ENCODE measurements at places on chromosomes 12 and 14. TPM values are rescaled to one million over a fixed set of nuclear protein-coding genes. Genes with fewer than 3 reads are reported as not detected.

PTHLH gene
- polyA plus RNA-seq, result not detected

- DNase-seq, result no peak
These were observed 154.4 kb downstream of the LRIG3 start for GRCh38 chr12:58765653-58766512.

DNA sequence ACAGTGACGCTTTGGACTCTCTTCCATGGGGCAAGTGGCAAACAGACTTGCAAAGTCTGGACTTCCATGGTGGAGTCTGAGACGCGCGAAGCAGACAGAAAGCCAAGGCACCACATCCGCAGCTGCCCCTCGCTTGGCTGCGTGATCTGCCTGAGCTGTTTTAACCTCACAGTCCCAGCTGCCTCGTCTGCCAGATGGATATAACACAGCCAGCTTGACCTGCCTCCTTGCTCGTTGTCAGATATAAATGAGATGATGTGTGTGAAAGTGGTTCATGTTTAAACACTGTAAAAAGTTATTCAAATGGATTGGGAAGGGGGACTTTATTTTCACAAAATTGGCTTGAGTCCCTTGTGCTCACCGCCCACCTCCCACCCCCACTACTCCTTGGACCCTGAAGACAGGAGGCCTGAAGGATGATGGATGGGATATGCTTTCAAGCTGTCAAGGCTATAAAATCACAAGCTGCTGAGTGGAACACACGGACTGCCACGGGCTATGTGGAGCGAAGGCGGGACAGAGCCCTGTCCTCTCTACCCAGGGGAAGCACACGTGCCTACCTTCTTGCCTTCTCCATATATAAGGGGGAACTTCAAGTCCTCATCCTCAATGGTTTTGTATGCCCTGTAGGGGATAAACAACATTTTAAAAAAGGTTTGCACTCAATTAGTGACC, 226.9 kb downstream of the MON2 start:
- no peak for DNase-seq

CCDC196 gene
- polyA plus RNA-seq, result 0.54 TPM

- no peak for DNase-seq
These were observed 174.1 kb upstream of the RMST start for GRCh38 chr12:97288531-97288930.

DNA sequence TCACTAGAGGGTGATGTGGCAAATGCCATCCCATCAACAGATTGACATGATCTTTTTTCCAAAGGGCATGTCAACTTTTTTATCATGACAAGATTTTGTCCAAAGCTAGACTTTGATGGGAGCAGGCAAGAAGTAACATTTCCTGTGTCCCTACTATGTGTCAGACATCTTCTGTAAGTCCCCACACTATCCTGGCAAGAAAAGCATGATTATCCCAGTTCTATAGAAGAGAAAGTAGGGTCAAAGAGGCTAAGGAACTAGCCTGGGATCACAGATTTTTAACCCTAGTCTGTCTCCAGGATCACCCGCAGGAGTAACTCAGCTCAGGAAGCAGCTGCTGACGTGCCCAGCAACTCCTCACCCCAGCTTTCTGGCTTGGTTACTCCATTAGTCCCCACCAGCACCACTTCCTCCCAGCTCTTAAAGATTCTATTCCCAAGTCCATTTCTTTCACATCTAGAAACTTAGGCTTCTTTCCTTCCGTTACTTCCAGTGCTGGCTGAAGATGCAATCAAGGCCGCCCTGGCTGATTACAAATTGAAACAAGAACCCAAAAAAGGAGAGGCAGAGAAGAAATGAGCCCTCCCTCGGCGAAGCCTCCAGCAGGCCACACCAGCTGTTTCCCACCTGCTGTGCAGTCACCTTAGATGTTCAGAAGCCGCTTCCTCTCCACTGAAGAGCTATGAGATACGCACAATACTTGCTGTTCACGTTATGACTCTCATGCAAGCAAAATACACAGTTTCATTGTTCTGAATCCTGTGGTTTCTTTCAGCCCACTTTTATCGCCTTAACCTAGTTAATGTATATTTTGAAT, 6.2 kb downstream of the ISCU start:
- DNase-seq, result no peak
